ENCODE measurements at places on chromosomes 12 and 14.

DNA sequence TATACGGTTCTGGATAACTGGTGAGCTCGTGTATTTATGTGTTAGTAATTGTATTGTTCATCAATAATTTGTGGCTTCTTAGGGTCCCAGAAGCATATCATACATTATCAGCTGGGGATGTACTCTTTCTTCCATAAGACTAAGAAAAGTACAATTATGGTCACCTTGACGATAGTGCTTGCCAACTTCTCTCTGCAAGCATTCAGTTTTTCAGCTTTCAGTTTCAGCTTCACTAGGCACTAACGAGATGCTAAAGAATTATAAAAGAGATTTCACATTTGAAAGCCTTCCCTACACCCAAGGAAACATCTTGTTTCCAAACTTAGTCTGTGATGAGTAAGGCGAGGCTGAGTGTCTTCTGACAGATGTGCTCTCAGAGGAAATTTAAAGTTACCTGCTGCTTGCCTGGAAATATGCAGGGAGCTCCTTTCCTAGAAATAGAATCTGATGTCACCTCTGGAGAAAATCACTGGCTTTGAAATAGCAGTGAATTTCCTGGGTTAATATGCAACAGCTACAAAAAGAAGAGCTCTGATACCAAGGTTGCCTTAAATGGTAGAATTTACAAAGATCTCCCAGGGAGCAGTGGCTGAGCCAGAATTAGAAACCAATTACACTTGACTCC lies 1419.9 kb upstream of the TMEM132C start:
- DNase-seq = no peak

DNA sequence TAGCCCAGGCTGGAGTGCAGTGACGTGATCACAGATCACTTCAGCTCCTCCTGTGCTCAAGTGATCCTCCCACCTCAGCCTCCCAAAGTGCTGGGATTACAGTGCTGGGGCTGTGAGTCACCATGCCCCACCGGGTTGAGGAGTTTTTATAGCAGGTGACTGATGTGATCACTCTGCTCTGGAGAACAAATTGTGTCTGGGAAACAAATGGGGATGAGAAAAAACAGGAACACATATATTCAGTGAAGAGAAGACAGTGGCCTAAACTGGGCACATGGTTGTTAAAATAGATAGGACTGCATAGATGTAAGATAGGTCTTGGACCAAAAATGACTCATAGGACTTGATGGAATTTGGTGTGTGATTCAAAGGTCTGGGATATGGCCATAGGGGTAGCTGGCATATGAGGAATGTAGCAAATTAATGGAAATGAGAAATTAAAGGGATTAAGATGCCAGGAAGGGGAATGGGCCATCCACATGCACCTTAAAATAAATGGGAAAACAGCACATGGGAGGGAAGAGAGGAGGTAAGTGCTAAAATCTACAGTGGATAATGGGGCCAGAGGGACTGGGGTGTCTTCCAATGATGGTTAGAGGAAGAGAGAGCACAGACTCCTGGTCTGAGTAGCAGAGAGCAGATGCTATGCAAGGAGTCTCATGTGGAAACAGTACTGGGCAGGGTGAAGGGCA lies 11.2 kb downstream of the BCAT1 start:
- no peak for DNase-seq

GRCh38 chr12:693934-694533 lies 30.8 kb upstream of the NINJ2 start:
- no peak for DNase-seq

GRCh38 chr12:128056136-128056801 lies 210.7 kb upstream of the TMEM132C start:
- DNase-seq = no peak

- no peak for DNase-seq
These were observed 66.3 kb downstream of the B4GALNT3 start for GRCh38 chr12:526089-526488.

- no peak for DNase-seq
These were observed 22.9 kb downstream of the PMCH start for GRCh38 chr12:102174761-102175160.

DNA sequence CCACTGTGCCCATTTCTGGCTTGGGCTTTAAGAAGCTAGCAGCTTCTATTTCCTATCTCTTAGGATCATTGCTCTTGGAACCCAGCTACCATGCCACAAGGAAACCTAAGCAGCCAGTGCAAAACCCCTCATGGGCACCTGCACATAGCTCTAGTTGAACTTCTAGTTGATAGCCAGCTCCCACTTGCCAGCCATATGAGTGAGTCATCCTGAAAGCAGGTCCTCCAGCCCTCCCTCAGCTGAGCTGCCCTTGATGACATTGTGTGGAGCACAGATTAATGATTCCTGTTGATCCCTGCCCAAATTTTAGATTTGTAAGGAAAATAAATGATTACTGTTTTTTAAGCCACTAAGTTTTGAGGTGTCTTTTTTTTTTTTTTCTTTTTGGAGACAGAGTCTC lies 234.2 kb upstream of the FBXO33 start:
- no peak for DNase-seq

- no peak for DNase-seq
These were observed 174.0 kb downstream of the SLC2A13 start for GRCh38 chr12:39931857-39932256.

DNA sequence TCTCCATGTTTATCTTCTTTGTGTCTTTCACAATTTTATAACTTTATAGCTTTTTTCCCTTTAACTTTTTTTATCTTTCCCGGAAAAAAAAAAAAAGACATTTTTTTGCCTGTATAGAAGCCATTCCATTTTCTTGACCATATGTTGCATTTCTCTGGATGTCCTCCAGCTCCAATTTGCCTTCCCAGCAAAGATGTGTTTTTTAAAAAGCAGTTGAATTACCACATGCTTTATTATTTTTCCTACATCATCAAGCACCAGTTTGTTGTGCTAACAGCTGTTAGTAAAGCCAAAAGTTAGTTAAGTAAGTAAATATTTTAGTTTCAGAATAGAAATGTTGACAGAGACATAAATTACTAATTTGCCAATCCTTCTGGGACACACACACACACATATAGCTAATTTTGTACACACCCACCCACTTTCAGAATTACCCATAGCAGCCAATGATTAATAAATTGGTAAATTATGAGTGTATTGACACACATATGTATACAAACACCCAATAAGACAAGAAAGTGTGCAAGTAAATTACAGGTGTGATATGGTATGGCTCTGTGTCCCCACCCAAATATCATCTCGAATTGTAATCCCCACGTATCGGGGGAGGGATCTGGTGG lies 118.3 kb downstream of the SLC38A6 start:
- no peak for DNase-seq

GRCh38 chr14:49960453-49960852 lies 67.6 kb downstream of the ARF6 start:
- no peak for DNase-seq

GRCh38 chr14:75968456-75968855 lies 13.3 kb downstream of the TGFB3 start:
- no peak for DNase-seq

DNA sequence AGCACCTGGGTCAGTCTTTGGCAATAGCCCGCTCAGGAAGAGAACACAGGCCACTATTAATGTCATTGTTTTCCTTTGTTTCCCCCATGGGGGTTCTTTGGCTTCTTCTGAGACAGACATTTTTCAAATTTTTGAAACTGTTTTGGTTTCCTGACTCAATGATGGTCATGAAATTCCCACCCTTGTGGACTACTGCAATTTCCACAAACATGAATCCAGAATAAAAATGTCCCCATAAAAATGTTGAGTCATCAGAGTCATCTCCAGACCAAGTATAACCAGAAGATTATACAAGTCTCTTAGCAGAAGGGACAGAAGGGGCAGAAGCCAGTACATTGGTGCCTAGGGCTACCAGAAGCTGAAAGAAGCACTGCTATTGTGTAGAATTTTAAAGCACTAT lies 29.1 kb downstream of the SLCO1A2 start:
- DNase-seq = no peak

GRCh38 chr12:14643251-14643650 lies 53.1 kb downstream of the GUCY2C start:
- no peak for DNase-seq

GRCh38 chr14:34436118-34436905 lies 25.7 kb downstream of the SPTSSA start:
- no peak for DNase-seq

- no peak for DNase-seq
These were observed 65.7 kb upstream of the SOX5 start for GRCh38 chr12:24014915-24015832.

- no peak for DNase-seq
These were observed 12.1 kb upstream of the PRR4 start for GRCh38 chr12:10861366-10861765.

GRCh38 chr14:91861091-91861490 lies 6.2 kb downstream of the TC2N start:
- DNase-seq = no peak

DNA sequence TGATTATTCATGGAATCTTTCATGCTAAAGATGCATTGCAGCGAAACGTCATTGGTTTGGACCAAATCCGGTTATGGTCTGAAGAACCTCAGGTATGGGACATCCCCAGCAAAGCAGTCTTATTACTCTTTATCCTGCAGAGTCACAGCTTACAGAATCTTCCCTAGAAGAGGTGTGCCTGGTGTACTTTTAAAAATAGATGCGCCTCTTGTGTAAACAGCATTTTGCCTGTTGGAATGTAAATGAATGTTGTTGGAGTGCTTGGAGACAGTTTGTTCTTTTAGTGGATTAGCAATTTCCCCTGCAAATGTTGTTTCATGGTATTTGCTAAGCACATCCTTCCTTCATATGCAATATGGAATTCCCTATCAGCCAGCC lies 242.5 kb downstream of the ZFP36L1 start:
- no peak for DNase-seq

DNA sequence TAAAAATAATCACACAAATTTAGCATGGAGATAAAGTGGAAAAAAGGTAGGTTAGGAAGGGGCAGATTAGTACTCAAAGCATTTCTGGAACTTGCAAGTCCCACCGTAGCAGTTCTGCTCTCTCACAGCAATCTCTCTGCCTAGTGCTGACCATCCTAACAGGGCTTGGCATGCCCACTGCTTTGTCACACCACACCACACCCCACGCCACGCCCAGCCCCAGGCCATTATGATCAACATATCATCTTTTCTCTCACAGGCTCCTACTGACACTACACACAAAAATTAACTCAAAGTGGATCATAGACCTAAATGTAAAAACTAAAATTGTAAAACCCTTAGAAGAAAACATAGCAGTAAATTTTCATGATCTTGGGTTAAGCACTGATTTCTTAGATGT lies 273.7 kb downstream of the DAD1 start:
- no peak for DNase-seq

DNA sequence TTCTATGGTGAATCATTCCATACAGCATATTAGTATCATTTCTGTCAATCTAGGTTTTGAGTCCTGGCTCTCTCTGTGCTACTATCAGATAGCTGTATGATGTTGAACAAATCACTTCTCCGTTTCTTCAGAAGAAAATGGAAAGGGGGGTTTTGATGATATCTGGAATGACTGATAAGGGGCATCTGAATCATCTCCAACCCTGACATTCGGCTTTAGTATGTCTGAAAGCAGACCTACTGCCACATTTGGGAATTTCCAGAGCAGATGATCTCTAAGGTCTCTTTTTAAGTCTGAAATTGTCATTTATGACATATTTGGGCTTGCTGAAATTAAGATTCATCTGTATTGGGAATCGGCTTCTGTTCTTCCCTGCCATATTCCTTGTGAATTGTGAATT lies 10.1 kb downstream of the MLF2 start:
- no peak for DNase-seq

DNA sequence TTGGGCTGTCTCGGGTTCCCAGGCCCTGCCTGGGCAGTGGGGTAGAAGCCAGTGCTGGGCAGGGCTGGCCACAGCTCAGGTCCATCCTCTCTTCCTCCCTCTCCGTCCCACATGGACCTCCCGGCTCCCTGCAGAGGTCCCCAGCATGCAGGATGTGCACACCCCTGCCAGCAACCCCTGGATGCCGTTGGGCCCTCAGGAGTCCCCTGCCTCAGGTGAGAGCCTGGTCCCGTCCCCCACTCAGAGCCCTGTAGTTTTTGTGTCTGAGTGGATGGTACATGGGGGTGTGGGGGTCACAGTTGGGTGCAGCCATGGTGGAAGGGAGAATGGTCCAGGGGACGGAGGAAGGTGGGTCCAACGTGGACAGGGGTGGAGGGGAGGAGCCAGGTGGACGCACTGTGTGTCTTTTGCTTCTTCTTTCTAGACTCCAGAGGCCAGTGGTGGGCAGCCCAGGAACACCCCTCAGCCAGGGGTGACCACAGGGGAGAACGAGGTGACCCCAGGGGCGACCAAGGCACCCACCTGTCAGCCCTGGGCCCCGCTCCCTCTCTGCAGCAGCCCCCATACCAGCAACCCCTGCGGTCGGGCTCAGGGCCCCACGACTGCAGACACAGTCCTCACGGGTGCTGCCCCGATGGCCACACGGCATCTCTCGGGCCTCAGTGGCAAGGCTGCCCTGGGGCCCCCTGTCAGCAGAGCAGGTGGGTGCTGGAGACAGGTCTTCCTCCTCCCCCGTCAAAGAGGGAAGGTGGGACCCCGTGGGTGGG lies 21.7 kb downstream of the PAPLN start:
- no peak for DNase-seq

DNA sequence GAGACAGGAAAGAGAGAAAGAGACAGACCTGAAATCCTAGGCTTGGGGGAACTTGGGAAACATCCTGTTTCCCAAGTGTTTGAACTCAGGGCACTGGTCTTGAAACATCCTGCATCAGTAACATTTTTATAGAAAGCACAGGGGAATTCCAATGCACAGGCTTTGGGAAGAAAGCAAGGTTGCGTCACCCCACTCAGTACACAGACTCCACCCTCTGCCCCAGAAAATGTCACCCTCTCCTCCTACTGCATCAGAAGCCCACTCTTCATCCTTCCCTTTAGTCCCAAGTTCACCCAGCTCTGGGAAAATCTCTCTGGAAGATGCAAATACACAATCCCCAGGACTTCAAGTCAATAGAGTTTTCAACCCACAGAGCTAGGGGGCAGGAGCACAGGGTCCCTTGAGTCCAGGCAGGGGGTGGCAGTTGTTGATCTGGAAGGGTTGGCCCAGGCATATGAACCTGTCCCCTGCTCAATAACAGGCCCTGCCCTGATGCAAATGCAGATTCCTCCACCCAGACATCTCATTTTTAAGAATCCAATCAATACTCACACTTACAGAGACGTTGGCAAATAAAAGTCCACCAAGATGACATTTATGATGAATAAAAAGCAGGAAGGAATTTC lies 1.7 kb downstream of the RDH16 start:
- no peak for DNase-seq

GRCh38 chr14:33682760-33683159 lies 268.1 kb downstream of the EGLN3 start:
- DNase-seq = no peak

GRCh38 chr12:10025236-10025635 lies 5.2 kb upstream of the CLEC9A start:
- DNase-seq = no peak

GRCh38 chr14:39276005-39276404 lies 42.3 kb downstream of the MIA2 start:
- DNase-seq = no peak

DNA sequence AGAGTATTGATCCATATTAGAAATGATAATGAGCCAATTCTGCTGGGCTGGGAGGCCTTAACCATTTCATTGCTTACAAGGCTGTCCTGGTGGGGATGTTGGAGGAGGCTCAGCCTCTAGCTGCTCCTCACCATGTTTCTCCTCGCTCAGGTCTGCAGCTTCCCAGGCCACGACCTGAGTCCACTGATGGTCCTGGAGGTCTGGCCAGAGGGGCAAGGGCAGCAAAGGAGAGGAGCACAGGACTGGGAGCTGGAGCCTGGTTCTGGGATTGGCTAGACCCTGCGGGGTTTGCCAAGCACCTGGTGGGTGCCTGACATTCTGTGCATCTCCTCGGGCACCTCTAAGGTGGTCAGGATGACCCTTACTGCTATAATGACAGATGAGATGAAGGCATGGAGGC lies 92.6 kb downstream of the KIF26A start:
- DNase-seq = no peak

GRCh38 chr14:52086711-52087110 lies 17.9 kb upstream of the NID2 start:
- DNase-seq = no peak
